SK-MEL-5 (cell line): ENCODE measurements at places on chromosomes 5 and 9. TPM values are rescaled to one million over a fixed set of nuclear protein-coding genes. Genes with fewer than 3 reads are reported as not detected.

NPR3 gene
- total RNA-seq: not detected in 2 replicates

LCN1 gene
- total RNA-seq: not detected in 2 replicates

- DNase-seq: no peak
These were observed 162.8 kb downstream of the PJA2 start for GRCh38 chr5:109246841-109247592.

DNA sequence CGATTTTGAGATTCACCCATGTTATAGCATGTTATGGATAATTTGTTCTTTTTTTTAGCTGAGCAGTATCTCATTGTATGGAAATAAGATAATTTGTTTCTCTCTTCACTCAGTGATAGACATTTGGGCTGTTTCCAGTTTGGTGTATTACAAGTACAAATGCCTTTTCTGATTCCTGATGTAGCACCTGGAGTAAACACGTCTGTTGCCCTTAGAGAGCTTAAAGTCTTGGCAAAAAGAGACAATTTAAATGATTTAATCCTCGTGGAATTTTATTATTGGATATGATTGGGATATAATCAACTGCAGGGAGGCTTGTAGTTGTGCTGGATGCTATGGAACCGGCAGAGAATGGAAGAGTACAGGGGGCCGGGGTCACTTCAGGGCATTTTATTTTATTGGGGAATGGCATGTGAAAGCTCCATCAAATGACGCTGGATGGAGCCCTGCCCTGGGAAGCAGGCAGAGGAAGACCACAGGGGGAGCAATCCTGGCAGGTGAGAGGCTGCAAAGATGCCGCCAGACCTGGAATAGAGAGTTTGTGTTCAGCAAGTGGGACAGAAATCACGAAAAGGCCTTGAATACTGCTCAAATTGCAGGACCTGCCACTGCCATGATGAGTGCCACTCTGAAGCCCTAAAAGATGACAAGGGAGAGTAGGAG, 31.0 kb upstream of the TGFBI start:
- no peak for DNase-seq

TPPP gene
- 5.1 and 5.7 TPM in 2 replicates for total RNA-seq

DNA sequence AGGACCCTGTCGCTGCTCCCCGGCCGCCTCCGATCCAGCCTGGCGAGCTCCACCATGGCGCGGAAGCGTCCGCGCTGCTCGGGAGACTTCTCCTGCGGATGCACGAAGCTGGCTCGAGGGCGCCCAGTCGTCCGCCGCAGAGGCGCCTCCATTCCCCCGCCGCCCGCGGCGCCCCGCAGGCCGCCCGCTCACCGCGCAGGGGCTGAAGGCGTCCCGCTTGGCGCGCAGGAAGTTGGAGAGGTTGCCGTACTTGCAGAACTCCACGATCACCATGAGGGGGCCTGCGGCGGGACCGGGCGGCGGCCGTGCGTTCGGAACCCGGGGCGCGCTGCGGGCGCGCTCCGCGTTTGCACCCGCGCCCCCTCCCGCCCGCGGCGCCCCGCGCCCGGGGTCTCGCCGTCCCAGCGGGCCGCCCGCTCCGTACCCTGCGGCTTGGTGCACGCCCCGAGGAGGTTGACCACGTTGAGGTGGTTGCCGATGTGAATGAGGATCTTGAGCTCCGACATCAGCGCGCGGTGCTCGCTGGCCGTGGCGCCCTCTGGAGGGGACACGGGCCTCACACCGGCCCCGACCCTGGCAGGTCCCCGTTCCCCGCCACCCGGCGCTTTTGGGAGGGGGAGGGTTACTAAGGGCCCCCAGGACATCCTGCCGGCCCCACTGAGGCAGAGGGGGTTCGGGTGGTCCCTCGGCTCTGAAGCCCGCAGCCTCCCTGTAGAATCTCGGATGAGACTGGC, 27.7 kb upstream of the SCGB3A1 start:
- peak; percentile 43 for DNase-seq

TAF1L gene
- total RNA-seq: not detected in 2 replicates

DNA sequence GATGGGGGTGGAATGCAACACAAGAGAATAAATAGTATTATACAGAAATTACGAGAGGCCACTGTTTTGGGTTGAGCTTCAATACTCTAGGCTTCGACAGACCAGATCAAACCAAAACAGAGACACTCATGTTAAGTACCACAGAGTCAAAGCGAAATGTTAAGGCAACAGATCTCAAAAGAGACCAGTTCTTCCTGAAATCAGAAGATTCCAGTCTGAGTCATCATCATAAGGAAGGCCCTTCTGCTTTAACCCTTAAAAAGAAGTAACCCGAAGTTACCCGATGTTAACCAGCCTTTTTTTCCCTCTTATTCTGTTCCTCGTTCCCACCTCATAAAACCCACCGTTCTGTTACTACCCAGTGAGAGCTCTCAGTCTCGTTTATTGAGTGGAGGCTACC, 75.9 kb downstream of the SFXN1 start:
- DNase-seq: no peak

GRCh38 chr9:103533318-103533717, 538.2 kb downstream of the CYLC2 start:
- no peak for DNase-seq

GRCh38 chr9:37966412-37967013, 62.6 kb upstream of the SLC25A51 start:
- no peak for DNase-seq

- DNase-seq: no peak
These were observed 27.3 kb downstream of the NIPAL4 start for GRCh38 chr5:157487358-157487757.

CDH9 gene
- not detected in 2 replicates for total RNA-seq

GRCh38 chr9:87500491-87501270, 3.0 kb downstream of the DAPK1 start:
- DNase-seq: peak; percentile 50

- DNase-seq: no peak
These were observed 43.9 kb upstream of the ORM1 start for GRCh38 chr9:114278881-114279570.
